ENCODE measurements at places on chromosomes 16 and 17. TPM values are rescaled to one million over a fixed set of nuclear protein-coding genes. Genes with fewer than 3 reads are reported as not detected.

ITGB4 gene
- 82.2 TPM for total RNA-seq

CDRT15L2 gene
- not detected for total RNA-seq

CD300H gene
- total RNA-seq: not detected

NEUROD2 gene
- not detected for total RNA-seq

TMEM231 gene
- 4.5 TPM for total RNA-seq

CCL17 gene
- 15.5 TPM for total RNA-seq

CNGB1 gene
- not detected for total RNA-seq

DNA sequence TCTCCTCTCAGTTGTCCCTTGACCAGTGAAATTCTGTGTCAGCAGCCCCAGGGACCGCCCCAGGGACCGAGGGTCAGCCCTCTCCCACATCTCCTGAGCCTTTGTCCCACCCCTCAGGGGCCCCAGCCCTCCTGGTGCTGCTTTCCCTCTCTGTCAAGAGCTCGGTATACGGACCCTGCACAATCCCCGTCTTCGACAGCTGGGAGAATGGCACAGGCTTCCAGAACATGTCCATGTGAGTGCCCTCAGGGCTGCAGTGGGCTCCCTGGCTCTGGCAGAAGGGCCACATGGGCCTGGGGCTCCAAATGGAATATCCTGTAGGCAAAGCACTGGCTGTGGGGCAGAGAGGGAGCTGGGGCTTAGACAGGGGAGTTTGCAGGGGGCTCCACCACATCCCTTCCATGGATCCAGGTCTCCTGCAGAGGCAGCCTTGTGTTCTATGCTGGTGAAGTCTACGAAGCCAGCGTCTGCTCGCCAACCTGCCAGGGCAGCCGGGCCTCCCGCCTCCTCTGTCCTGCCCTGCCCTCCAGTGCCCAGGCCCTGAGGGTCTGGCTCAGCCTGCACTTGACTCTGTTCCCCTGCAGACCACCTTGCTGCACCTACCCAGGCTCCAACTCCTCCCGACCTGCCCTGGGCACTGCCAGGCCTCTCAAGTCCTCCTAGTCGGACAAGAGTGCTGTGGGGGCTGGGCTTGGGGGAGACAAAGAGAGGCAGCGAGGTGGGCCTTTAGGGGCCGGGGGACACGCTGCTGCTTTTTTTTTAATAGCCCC, 28.0 kb downstream of the ADGRG5 start:
- no peak for DNase-seq

DNA sequence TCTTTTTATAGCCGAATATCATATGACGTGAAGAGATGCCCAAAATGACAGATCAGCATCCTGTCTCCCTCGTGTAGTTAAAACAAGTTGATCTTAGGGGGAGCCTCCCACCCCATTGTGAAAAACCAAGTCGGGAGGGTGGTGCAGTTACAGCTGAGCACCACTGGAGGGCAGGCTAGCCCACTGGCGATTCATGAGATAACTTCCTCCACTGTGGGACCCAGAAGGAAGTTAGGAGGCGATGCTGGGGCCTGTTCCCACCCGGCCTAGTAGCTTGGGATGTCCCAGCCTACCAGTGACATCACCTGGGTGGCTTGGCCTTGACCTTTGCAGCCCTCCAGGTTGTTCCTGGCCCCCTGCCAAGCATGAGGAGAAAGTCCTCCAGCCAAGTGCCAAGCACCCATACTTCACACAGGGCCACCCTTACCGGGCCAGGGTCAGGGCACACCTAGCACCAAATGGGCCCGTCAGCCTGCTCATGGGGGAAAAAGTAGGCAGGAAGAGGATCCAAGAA, 8.1 kb upstream of the CPNE2 start:
- peak; percentile 84 for DNase-seq

GRCh38 chr16:14560523-14560922, 69.5 kb downstream of the PARN start:
- DNase-seq: no peak

DNA sequence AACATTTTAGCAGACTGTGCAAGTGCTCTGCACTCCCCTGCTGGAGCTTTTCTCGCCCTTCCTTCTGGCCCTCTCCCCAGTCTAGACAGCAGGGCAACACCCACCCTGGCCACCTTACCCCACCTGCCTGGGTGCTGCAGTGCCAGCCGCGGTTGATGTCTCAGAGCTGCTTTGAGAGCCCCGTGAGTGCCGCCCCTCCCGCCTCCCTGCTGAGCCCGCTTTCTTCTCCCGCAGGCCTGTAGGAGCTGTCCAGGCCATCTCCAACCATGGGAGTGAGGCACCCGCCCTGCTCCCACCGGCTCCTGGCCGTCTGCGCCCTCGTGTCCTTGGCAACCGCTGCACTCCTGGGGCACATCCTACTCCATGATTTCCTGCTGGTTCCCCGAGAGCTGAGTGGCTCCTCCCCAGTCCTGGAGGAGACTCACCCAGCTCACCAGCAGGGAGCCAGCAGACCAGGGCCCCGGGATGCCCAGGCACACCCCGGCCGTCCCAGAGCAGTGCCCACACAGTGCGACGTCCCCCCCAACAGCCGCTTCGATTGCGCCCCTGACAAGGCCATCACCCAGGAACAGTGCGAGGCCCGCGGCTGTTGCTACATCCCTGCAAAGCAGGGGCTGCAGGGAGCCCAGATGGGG, 3.1 kb downstream of the GAA start:
- no peak for DNase-seq

DNA sequence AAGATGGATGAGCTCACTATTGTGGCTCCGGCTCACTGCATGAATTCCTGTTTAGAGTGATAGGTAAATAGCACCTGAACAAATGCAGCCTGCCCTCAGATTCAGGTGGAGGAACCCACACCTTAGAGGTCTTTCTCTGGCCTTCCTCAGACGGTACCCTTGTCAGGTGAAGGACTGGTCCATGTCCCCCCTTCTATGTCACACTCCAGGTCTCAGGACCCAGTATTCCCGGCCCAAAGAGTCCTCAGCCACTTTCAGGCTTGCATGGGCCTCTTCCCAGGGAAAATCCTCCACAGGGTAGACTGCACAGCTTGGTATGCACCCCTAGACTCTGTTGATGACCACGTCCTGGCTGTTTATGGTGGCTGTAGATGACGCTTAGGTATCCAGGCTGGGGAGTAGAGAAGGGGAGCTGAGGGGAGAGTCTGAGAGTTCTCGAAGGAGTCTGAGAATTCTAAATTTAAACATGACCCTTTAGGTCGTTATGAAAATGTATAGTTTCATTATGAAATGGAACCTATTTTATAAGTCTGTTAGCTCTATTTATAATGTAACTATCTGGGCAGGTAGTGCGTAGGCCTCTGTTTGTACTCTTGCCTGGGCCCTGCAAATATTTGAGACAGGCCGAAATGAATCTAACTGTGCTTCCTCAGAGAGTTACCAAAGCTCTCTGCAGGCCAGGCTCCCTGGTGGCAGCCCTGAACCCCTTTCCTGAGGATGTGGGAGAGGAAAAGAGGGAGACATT, 32.5 kb upstream of the CCR7 start:
- DNase-seq: no peak

DNA sequence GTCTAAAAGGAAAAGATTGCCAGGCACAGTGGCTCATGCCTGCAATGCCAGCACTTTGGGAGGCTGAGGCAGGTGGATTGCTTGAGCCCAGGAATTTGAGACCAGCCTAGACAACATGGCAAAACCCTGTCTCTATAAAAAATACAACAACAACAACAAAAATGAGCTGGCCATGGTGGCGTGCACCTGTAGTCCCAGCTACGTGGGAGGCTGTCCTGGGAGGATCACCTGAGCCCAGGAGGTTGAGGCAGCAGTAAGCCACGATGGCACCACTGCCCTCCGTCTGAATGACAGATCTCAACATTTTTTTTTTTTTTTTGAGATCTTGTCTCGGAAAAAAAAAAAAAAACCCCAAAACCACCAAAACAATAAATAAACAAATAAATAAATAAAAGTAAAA, 28.1 kb upstream of the ATP2A3 start:
- peak; percentile 16 for DNase-seq

DNA sequence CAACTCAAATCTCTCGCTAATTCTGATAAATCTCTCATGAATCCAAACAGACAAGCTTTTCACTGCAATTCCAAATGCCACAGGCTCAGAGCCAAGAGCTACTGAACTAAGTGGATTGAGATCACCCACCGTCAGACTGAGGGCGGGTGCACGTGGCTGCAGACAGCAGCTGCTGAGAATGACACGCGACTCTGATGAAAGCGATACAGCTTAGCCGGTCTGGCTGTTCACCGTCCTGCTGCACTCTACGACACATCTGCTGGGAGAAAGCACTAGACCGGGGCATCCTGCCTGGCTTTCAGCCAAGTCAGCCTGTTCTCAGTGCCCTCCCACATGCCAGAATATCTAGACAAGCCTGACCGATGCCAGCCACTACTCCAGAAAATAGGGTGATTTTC, 42.6 kb downstream of the KLHDC4 start:
- DNase-seq: peak; percentile 72

- no peak for DNase-seq
Measured at GRCh38 chr17:66531851-66532295, 229.5 kb downstream of the PRKCA start.

DNA sequence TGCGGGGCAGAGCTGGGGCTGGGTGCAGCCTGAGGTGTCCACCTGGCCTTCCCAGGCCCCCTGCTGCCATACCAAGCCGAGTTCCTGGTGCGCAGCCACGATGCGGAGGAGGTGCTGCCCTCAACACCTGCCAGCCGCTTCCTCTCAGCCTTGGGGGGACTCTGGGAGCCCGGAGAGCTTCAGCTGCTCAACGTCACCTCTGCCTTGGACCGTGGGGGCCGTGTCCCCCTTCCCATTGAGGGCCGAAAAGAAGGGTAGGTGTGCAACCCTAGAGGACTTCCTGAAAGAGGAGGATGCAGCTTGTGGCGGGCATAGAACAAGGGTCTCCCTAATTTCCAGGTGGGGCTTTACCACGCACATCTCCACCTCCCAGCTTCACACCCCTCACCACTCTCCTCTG, 2.5 kb downstream of the SGCA start:
- no peak for DNase-seq

- no peak for DNase-seq
Measured at GRCh38 chr17:37147301-37147812, 198.6 kb downstream of the AATF start.

DNA sequence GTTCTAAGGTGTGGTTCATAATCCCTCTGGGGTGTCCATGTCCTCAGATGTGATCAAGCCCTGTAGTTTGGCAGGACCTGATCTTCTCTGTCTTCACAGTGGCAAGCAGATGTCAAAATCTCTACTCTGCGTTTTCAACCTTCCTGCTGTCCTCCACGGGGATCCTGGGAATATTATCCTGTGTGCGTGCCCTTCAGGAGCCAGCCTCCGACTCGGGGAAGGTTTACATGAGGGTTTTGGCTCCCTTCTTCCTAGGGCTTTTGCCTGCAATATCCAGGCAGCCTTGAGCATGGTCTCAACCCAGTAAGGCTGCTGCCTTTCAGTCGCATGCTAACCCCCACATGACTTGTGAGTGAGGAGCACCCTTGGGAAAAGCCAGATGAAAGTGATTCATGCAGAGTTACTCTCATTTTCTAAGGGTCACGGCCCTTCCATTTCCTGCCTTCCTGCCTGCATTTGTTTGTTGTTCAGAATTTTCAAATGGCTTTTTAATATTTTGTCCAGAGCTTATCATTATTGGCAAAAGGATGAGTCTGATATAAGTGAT, 202.2 kb upstream of the CHMP6 start:
- DNase-seq: no peak

- DNase-seq: no peak
Measured at GRCh38 chr17:30580916-30581315, 103.7 kb downstream of the GOSR1 start.

All from upper lobe of right lung (tissue), 1 donor.